Ovary (tissue), 10 donors: ENCODE measurements at places on chromosomes 1 and 21. TPM values are rescaled to one million over a fixed set of nuclear protein-coding genes. Genes with fewer than 3 reads are reported as not detected.
A peak's percentile ranks its signal among the peaks of the same experiment; 100 is the strongest.

RLF gene
- 20.0 TPM for total RNA-seq

DNA sequence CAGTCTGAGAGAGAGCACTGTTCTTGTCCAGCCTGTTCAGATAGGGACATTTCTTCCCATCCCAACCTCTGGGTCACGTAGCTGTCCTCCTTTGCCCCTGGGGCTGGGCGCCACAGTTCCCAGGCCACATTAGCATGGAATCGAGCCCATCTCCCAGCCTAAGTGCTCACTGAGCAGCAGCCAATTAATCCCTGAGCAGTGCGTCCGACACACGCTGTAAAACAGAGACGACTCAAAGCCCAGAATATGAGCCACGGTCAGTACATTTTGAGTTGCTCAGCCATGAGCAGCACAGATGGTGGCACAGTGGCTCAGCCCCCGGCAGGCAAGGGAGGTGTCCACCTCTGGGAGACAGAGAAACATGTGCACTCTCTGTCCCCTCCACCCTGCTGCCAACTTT, 267.4 kb downstream of the NPHP4 start:
- DNase-seq = peak; percentile 1

- no peak for DNase-seq
Measured at GRCh38 chr1:28354121-28354520, 15.4 kb upstream of the PHACTR4 start.

DNA sequence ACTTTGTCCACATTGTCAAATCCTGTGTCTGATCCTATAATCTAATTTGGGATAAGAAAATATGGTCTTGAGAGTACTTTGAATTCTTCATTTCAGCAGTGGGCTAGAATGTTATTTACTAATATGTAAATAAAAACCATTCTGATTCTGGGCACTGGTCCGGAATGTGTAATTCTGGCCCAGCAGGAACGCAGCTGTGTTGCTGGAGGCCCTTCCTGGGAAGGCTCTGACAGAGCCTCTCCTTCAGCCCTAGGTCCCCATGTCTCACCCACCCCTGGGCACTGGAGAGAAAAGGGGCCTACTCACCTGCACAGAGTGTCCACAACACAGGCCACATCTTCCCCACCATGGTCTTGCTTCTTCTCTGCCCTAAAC, 251 bp downstream of the GPA33 start:
- DNase-seq = no peak

- no peak for DNase-seq
Measured at GRCh38 chr1:247924868-247925267, at the start of gene OR2AJ1. OR2AJ1 (plus strand) TSS chr1:247924889; CDS start chr1:247933769, 8,880 bp downstream.

IL22RA1 gene
- total RNA-seq = 0.15 TPM

GRCh38 chr1:111441573-111442192, 7.4 kb downstream of the WDR77 start:
- DNase-seq = no peak

- DNase-seq = no peak
Measured at GRCh38 chr1:6261615-6261995, 707 bp upstream of the GPR153 start.

GRCh38 chr1:98277118-98277517, 356.3 kb upstream of the DPYD start:
- DNase-seq = no peak

DNA sequence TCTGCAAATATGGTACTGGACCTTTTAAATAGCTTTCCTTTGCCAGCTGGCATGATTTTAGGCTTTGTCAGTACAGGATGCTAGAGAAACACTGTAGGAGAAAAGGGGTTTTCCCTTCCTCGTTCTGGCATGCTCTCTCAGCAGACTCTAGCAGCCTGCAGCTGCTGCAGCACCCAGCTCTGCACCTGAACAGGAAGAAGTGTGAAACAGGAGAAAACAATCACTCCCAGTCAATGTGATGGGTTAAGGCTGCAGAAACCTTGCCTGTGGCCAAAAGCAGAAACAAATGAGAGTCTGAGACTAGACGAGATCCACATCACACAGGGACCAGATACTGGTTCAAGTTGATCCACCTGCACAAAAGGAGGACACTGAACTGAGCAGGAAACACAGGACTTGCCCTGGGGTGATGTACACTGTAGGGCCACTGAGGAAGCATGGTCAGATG, 21.2 kb downstream of the OVGP1 start:
- DNase-seq = no peak

DNA sequence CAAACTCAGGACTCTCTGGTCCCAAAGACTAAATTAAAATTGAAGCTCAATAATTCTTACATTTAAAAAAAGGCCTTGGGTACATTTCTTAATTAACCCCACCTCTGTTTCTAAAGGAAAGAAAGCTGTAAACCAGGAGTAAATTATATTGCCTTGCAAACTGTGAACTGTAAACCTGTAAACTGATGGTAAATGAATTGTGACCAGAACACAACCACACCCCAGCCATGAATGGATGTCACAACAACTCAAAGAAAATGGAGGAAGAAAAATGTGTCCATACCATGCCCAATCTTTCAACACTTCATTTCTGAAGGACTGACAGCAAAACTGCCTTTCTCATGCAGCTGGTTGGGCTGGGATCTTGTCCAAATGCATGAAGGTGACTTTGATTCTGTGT, 171.3 kb upstream of the C1orf87 start:
- no peak for DNase-seq

LRRC38 gene
- total RNA-seq = not detected

CXADR gene
- total RNA-seq = 4.6 TPM

GRCh38 chr1:152901631-152902030, 6.7 kb upstream of the IVL start:
- DNase-seq = no peak

- no peak for DNase-seq
Measured at GRCh38 chr1:203126151-203126865, 1.2 kb upstream of the ADORA1 start.

SPTA1 gene
- 0.10 TPM for total RNA-seq

DHX9 gene
- total RNA-seq = 92.9 TPM

DNA sequence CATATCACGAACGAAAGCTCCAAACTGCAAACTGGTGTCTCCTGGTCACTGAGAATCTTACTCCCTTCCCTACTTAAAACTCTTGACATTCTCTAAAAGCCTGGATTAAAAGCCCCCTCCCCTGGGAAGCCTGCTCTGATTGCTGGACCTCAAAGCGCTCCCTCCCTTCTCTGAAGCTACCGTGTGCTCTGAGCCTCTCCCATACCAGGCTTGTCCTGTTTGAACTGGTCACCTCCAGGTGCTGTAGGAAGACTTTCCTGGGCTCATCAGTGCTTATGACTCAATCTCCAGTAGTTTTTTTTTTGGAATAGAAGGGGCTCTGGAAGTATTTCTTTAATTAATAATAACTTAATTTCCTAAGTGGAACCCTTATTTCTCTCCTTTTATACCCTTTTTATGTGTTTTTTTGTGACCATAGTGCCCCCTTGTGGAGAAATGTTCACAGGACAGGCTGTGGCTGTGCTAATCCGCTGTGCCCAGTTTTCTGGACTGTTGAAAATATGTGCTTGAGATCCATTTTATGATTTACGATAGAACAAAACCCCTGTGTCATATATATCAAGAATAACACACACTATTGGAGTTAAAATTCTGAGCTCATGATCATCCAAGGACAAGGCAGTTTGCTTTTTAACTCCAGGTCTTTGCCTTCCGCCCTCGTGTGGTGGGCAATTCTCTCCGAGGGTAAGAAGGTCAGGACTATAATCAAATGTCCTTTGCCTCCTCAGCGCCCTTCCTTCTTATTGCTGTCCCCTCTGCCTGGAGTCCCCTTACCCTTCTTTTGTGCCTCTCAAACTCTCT, 16.9 kb downstream of the MTARC1 start:
- DNase-seq = no peak

GRCh38 chr1:174534789-174535188, 87.0 kb downstream of the GPR52 start:
- no peak for DNase-seq

DNA sequence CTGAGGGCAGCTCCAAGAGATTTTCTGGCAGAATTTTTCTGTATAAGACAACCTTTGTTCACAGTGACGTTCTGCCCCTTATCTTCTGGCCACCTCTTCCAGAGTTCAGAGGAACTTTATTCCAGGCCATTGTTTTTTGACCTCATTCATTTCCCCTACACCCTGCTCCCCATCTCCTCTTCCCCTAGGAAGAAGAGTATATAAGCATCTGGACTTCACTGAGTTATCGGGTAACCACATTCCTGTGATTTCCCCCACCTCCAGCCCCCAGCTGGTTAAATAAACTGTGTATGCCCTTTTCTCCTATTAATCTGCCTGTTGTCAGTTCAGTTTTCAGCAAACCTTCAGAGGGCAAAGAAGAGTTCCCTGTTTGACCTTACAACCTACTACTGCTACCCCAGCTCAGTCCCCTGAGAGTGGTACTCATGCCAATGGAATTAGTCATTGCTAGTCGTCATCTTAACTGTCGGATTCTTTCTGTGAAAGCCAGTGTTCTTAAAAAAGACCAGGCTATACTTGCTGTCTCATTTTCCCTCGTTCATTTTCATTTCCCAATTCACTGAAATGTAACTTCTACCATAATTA, 14.3 kb upstream of the ALG14 start:
- no peak for DNase-seq

- DNase-seq = peak; percentile 7
Measured at GRCh38 chr21:42149656-42150473, 69.1 kb upstream of the ABCG1 start.

- no peak for DNase-seq
Measured at GRCh38 chr1:19644395-19644680, 227 bp downstream of the NBL1 start.

DNA sequence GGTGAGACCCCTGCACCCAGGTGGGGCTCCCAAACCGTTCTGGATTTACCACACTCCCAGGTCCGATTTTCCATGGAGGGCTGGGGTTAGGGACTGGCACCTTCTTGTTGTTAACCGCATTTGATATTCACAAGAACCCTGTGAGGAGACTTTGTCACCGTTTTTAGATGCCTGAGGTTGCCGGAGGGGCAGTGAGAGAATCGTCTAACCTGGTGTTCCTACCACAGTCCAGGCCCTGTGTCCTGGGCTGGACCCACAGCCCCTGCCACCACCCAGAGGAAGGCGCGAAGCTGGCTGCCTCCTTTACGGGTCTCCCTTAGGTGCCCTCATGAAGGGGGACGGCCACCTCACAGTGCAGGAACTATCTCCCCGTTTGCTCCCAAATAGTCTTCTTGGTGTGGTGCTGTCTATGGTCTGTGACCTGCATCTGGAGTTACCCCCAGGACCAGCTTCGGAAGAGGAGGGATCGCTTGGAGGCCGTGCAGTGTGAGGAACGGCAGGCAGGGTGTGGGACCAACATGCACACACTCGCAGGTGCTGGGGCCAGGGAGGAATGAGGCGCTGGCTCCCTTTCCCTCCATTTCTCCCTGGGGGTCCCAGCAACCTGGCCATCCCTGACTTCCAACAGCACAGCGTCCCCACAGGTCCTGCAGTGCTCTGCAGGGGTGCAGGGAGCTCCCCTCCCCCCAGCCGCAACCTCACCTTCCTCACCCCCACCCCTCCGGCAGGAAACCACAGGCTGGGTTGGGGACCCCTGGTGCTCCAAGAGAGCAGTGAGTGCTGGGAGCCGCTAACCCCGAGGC, 7.0 kb downstream of the SIM2 start:
- no peak for DNase-seq

SEC16B gene
- total RNA-seq = 4.7 TPM

GRCh38 chr1:58804853-58805565, 21.2 kb upstream of the JUN start:
- no peak for DNase-seq

SLAMF7 gene
- total RNA-seq = 0.97 TPM

DNA sequence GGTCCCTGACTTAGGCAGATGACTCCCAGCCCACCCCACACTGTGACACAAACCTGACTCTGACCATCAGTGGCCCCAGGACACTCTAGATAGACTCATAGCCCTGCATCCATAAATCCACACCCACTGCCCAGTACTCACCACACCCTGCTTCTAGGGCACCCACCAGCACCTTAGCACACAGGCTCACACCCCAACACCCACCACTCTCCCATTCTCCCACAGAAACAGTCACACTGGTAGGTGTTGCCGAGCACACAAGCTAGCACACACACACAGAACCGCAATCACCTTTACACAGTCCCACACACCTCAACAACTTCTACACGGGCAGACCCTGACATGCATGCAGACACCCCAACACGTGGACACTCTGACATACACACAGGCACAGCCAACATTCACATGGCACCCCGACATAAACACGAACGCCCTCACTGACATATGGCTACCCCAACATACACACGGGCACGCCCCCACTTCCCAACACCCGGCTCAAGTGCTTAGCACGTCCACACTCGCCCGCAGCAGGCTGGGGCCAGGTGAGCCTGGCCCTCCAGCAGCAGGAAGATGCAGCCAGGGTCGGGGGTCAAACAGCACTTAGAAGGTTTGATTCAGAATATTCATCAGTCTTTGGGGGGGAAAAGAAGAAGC, 105.5 kb upstream of the TARDBP start:
- no peak for DNase-seq

ASAP3 gene
- total RNA-seq = 98.7 TPM

THEM5 gene
- total RNA-seq = not detected

TP73 gene
- 0.13 TPM for total RNA-seq

PHTF1 gene
- 11.9 TPM for total RNA-seq

MX2 gene
- 5.1 TPM for total RNA-seq

DNA sequence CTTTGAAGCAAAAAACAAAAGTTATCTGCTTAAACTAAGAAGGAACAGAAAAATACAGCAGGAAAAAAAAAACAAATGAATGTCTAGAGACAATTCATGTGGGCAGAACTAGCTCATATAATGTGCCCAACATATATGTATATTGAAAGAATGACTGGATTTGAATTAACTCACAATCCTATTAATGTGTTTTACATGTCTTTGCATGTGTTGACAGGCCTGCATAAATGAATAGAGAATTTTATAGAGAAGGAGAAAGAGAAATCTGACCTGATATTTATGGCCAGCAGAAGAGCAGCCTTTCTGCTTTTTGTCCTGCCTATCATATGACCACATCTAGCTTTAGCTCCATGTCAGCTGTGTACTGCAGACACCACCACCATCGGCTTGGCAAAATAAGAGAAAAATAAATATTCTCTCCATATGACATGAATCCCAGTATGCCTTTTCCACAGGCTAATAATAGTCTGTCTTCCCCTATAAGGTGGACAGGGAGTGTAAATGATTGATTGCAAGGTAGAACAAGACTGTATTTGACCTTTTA, 171.5 kb upstream of the PALMD start:
- no peak for DNase-seq

GRCh38 chr1:114558544-114558943, 22.9 kb downstream of the BCAS2 start:
- DNase-seq = no peak

FMO5 gene
- 1.8 TPM for total RNA-seq

S100A6 gene
- 460 TPM for total RNA-seq

GRCh38 chr1:199046618-199047017, 407.8 kb downstream of the PTPRC start:
- DNase-seq = no peak

DNA sequence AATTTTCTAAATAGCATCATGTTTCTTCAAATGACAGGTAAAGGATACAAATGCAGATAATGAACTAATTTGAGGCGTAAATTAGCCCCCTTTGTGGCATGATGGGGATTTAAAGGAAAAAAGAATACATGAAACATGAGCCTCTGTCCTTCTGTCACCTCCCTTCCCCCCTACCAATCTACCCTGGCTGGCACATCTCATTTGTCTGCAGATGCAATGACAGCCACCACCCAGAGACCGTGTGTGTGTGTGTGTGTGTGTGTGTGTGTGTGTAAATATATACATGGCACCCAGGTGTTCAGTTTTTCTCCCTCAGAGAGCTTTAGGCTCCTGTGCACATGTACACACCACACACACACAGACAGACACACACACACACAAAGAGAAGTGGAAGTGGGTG, 451.1 kb downstream of the RWDD3 start:
- DNase-seq = no peak
